ENCODE measurements at places on chromosomes 12 and 14.

- no peak for DNase-seq
Measured at GRCh38 chr14:97025722-97026121, 228.5 kb downstream of the VRK1 start.

DNA sequence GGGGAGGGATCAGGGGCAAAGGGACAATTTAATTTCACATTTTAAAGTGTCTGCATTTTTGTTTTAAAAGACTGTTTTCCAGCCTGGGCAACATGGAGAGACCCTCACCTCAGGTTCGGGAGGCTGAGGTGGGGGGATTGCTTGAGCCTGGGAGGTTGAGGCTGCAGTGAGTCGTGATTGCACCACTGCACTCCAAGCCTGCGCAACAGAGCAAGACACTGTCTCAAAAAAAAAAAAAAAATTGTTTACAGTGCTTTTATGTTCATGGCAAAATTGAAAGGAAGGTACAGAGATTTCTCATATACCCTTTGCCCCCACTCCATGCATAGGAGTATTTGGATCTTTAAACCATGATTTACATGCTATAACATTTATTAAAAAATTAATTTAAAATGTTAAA lies 16.4 kb upstream of the HVCN1 start:
- no peak for DNase-seq

DNA sequence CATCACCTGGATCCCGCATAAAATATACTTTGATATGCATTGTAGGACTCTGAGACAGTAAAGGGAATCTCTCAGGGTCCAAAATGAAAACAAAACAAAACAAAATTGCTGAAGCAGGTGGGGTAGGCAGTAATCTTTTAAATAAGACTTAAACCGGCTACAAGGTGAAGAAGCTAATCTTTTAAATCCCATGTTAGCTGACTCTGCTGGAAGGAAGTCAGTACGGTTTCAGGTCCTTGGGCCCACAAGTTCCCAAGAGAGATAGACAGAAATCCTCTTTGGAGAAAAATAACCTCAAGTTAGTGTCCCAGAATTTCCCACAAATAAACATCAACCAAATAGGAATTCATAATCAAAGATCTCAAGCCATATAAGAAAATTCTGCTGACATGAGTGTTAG lies 5.0 kb upstream of the EPS8 start:
- no peak for DNase-seq

- no peak for DNase-seq
Measured at GRCh38 chr14:103408491-103409155, 23.4 kb downstream of the MARK3 start.

DNA sequence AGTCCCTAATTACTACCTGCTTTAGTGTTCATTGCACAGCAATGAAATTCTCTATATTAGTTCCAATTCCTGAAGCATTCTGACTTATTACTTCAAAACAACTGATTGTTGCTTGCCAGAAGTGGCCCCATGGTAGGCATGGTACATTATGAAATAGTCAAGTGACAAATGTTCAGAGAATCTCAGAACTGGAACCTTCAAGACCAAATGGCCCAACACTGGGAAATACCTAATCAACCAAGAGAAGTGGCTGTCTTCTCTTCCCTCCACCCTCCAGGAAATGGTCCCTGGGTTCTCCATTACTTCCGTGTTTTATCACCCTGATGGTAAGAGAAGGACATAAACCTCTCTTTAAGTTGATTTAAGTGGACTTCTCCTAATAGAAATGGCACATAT lies 49.9 kb downstream of the ITPR2 start:
- DNase-seq = no peak

DNA sequence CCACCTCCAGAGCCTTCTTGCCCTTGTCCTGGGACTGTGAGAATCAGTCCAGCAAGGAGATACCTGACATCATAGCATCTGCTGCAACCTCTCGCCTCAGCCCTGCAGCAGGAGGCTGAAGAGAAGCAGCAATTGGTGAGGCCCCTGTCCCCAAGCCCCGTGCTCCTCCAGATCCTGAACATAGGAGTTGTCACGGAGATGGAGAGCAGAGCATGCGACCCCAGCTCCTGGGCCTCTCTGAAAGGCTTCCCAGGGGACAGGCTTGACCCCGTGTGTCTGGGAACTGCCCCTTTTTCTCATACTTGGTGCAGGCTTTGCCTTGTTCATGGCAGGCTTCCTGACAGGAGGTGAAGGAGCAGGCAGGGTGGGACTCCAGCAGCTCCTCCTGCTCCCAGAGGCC lies 127.7 kb upstream of the PZP start:
- DNase-seq = no peak

- no peak for DNase-seq
Measured at GRCh38 chr14:53951627-53952303, 4.9 kb downstream of the BMP4 start.

DNA sequence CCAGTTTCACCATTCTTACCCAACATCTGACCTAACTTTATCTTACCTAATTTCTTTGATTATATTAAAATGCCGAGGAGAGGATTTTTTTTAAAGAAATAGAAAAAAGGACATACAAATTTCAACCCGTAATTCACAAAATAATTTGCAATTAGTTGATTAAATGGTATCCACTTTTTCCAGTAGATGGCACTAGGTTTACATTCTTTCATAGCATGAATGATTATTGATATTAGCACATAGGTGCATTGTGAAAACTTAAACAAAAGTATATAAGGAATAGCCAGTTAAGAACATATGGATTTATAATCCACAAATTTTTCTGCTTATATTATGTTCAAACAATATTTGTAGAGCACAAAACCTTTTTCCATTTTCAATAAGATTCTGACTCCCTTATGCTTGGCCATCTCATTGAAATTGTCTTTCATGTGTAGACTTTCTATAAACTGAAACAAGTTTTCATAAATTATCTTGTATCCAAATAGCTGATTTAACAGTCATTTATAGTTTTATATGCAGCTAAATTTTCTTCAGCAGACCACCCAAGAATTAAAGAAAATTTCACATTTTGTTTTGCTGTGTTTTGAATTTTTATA lies 35.3 kb downstream of the MSRB3 start:
- no peak for DNase-seq

- DNase-seq = no peak
Measured at GRCh38 chr12:25041006-25041741, 92.3 kb upstream of the BCAT1 start.

- DNase-seq = no peak
Measured at GRCh38 chr12:108622421-108622820, 11.3 kb downstream of the SELPLG start.

DNA sequence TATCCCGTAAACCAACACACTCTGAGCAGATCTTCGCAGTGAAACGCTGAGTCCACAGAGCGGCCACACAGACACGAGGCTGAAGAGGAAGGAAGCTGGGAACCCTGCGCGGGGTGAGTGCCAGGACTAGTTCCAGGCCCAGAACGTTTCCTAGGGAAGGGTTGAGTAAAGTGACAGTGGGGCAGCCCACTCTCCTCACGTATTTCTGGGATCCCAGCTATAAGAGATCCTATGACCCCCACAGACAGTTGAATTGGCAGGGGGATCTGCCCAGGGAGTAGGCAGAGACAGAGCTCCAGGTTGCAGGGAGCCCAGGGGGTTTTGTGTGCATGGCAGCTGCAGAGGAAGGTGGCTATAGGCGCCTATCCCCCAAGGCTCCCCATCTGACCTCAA lies 51.1 kb downstream of the GTF2A1 start:
- DNase-seq = no peak

DNA sequence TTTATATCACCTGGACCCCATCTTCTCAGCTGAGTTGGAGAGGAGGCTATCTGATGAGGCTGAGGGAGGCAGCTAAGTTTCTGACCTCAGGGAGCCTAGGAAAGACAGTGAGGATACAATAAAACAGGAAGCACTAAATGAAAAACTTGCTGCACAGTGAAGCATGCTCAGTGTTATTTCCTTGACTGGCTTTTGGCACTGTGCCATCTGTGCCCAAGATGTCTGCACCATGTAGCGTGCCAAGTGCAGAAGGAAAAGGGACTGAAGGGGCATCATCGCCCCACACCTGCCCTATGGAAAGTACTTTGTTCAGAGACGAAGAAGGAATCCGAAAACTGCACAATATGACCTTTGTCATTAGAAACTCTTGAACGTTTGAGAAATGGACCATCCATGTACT lies 102.7 kb downstream of the ANO4 start:
- no peak for DNase-seq

GRCh38 chr12:23566133-23566532 lies 383.3 kb downstream of the SOX5 start:
- no peak for DNase-seq

DNA sequence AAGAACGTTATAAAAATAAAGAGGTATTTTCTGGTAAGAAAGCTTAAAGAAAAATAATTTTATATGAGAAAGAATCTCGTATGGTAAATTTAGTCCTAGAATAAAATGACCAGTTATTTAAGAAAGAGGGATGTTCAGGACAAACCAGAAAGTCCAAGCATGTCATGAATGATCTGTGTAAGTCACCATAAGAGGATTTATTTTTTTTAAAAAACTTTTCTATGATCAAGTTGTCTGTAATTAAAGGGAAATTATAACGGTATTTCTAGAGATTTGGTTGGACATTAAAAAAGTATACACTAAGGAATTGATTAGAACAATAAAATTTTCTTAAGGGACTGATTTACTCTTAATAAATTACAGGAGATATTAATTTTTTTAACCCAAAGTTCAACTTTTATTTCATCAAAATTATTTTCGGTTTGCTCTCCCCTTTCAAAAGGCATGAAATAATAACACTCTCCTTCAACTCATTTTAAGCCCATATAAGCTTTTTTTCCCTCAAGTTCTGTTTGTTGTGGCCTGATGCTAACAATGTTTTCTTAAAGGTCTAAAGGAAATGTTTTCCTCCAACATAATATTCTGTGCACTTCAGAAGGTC lies 49.9 kb upstream of the CPSF6 start:
- DNase-seq = no peak

DNA sequence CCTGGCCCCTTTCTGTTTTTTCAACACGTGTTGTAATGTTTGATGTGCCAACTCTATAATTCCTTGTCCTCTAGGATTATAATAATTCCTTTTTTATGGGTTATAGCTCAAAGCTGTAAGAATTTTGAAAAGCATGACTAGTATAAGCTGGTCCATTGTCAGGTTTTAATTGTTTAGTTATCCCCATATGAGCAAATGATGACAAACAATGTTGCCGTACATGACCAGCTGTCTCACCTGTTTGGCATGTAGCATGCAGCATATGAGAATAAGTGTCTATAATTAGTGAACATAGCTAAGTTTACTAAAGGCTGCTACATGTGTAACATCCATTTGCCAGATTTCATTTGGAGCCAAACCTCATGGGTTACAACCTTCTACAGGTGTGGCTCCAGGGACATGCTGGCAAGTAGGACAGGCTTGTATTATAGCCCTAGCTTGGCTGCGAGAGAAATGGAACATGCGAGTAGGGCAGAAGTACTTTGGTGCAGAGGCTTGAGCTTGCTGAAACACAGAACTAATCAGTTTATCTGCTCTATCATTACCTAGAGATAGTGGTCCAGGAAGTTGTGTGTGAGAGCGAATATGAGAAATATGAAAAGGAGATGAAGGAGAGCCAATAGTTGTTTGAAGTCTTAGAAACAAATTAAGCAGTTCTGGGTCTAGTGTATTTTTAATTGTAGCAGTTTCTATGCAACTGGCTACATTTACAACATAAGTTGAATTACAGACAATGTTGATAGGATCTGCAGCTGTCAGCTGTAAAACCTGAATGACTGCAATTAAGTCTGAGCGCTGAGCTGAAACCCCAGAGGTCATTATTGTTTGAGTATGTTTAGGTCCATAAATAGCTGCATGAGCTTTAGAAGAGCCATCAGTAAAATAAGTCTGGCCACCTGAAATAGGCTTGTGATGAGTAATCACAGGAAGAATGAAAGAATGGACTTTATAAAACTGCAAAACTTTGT lies 22.6 kb upstream of the MAPKAPK5 start:
- DNase-seq = no peak

Measured in stimulated activated CD8-positive, alpha-beta memory T cell treated with anti-CD3 and anti-CD28 coated beads, Interleukin-2, amount 100 ng/mL, for 1 hour (primary cell).